Activated naive CD4-positive, alpha-beta T cell treated with anti-CD3 and anti-CD28 coated beads for 36 hours (primary cell): ENCODE measurements at places on chromosomes 5 and 9. TPM values are rescaled to one million over a fixed set of nuclear protein-coding genes. Genes with fewer than 3 reads are reported as not detected.
A peak's percentile ranks its signal among the peaks of the same experiment; 100 is the strongest.

Gene KLF4
- 3.4 TPM for total RNA-seq

Gene UTP15
- total RNA-seq: 25.3 TPM

Gene HMCN2
- not detected for total RNA-seq

Gene PDZD2
- total RNA-seq: 0.25 TPM

Gene C9orf153
- 0.40 TPM for total RNA-seq

Gene C9orf50
- total RNA-seq: not detected

Gene C1QTNF3
- total RNA-seq: 1.1 TPM

Gene PCBD2
- total RNA-seq: 9.6 TPM

Gene CCDC127
- total RNA-seq: 4.0 TPM

Gene BTNL3
- total RNA-seq: not detected

Gene OR1Q1
- not detected for total RNA-seq

Gene IL7R
- total RNA-seq: 144 TPM

Gene OTP
- total RNA-seq: not detected

GRCh38 chr5:129074903-129075302, 19.6 kb upstream of the ISOC1 start:
- DNase-seq: no peak

DNA sequence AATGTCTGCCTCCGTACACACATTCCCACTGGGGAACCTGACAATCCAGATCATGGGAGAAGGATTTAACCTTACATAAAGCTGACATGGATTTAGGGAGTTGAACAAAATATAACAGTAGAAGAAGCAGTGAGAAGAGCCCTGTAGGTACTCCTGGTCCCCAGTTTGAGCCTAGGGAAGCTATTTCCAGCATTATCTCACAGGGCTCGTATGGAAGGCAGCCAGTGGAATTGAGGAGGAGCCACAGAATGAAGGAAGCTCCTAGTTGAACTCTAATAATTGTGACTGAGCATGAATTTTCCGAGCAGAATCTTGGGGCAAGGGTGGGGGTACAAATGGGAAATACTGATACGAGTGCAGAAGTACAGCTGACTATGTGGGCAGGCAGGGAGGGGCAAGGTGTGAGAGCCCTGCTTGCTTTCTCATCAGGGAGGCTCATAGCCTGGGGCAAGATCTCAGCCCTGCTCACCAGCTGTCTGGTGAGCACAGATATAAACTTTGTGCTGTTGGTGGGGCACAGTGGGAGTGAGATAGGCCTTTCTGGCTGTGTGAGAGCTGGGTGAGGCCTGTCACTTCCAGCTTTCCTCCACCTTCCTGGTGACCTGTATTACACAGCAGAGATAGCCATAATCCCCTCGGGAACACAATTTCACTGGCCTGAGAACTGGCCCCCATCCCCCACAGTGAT, 290.7 kb upstream of the IL12B start:
- no peak for DNase-seq

DNA sequence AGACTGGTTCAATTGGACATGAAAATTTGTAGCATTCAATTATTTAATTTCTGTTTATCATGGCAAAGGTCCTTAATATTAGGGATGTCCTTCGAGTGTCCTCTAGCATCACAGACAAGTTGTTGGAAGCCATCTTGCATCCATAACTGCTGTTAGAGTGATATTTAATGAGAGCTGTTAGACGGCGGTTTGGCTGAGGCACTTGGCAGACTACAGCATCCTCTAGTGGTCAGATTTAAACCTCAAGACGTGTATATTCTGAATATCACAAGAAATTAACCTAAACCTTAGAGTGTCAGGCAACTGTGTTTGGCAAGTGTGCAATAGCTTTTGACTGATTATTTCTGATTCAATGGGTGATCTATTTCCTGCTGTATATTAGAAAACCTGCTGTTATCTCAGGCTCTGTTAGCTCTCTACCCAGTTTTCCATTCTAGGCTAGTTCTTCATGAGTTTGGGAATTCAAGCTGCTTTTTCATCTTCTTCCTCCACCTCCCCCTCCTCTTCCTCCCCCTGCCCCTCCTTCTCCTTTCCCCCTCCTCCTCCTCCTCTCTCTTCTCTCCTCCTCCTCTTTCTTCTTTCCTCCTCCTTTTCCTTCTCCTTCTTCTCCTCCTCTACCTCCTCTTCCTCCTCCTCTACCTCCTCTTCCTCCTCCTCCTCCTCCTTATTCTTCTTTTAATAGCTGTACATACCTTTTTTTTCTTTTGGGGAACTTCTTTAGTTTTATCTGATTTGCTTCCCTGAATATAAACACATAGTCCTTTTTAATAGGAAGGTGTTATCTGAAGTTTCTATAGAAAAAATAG, 8.6 kb downstream of the SPINK1 start:
- peak; percentile 40 for DNase-seq

GRCh38 chr5:109690242-109690974, 681 bp downstream of the MAN2A1 start:
- DNase-seq: peak; percentile 48

- no peak for DNase-seq
These were observed 83.5 kb upstream of the RIOK2 start for GRCh38 chr5:97266576-97266975.

DNA sequence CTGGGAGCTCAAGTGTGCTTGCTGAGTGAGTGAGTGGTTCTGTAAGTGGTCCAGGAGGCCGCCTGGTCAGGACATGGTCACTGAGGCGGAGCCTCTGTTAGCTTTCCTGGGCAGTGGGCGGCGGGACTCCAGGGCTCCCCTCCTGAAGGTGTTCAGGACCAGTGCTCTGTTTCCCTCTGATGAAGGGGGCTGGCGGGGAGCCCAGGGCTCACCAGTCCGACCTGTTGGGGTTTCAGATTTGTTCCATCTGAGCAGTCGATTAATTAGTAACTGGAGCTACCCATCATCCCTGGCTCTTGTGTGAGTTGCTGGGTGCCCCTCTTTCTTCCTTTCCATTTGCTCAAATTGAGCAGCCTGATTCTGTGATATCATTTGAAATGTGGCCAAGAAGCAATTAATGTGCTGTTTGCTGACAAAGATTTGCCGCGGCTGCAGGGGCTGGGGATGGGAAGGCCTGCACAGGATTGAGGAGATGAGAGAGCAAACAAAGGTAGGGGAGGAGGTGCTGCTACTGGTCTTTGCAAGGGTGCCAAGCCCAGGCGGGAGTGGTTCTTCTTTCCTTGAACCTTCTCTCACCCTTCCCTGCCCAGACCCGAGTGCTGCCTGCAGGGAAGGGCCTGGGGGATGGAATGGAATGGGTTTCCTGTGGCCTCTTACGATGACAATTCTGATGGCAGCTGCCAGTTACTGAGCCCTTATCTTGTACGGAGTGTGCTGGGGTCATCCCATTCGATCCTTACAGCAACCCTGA, 92.8 kb upstream of the PITX1 start:
- DNase-seq: no peak

- DNase-seq: no peak
These were observed 158.5 kb downstream of the KIAA0825 start for GRCh38 chr5:94459915-94460314.

GRCh38 chr9:20621471-20622329, 599 bp downstream of the MLLT3 start:
- DNase-seq: peak; percentile 70

- no peak for DNase-seq
These were observed 3.0 kb downstream of the SPATA31E1 start for GRCh38 chr9:87885484-87886189.

GRCh38 chr5:5363045-5363444, 59.4 kb upstream of the ICE1 start:
- no peak for DNase-seq

GRCh38 chr9:38652044-38652443, 31.6 kb upstream of the ANKRD18A start:
- DNase-seq: no peak

DNA sequence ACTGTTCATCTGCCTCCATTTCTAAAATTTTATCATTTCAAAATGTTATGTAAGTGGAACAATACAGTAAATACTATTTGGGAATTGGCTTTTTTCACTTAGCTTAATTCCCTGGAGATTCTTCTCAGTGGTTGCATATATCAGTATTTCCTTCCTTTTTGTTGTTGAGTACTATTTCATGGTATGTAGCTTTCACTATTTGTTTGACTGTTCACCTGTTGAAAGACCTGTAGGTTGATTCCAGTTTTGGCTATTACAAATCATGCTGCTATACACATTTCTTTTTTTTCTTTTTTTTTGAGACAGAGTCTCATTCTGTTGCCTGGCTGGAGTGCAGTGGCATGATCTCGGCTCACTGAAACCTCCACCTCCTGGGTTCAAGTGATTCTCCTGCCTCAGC, 33.0 kb upstream of the PWWP2A start:
- DNase-seq: no peak

- DNase-seq: peak; percentile 55
These were observed 93.6 kb upstream of the TLE4 start for GRCh38 chr9:79477955-79478771.

GRCh38 chr9:128056887-128057723, 10.0 kb downstream of the NAIF1 start:
- DNase-seq: no peak

GRCh38 chr5:14082523-14082922, 60.6 kb upstream of the TRIO start:
- DNase-seq: no peak

GRCh38 chr9:118701985-118702384, 667.2 kb downstream of the BRINP1 start:
- no peak for DNase-seq

DNA sequence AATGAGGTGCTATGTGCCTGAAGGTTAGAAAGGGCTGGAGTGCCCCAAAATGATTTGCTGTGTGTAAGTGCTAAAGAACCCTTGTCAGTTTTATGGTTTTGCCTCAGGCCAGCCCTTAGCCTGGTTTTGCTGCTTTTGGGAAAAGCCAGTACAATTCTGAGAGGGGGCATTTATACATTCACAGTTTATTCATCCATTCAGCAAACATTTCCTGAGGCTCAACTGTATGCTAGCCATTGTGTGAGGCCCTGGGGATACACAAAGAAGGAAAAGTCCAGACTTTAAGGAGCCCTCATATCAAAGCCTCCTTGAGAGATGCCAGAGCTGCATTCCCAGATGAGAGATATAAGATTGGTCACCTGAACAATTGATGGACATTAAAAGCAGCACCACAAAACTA, 115.2 kb upstream of the PLCXD3 start:
- DNase-seq: no peak

GRCh38 chr9:131346559-131346958, 47.3 kb upstream of the PRRC2B start:
- no peak for DNase-seq

DNA sequence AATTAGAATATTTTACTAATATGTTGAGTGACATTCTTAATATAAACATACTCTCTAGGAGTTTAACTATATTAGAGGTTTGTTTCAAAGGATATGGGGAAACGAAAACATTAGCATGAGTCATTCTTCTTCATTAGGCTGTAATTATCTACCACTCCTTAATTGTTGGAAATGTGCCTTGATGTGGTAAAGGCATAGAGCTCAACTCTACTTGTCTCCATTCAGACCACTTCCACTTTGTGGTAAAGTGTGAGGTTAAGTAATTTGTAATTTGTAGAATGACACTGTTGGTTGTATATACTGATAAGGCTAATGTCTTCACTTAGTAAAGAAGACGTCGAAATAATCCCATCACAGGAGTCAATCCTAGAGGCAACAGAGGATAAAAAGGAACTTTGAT, 58.1 kb downstream of the HAPLN1 start:
- no peak for DNase-seq

DNA sequence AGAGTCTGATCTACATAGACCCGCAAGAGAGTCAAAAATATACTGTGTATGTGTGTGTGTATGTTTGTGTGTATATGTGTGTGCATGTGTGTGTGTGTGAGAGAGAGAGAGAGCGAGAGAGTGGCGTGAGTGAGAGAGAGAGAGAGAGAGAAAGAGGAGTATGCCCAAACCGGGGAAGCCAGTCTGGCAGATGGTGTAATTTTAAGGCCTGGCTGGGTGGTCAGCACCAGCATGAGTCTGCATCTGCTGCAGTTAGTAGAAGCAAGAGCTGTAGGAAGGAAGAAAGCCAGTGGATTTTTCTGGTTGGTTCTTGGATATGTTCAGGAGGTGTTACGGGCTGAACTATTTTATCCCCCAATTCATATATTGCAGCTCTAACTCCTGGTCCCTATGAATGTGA, 75.2 kb downstream of the ACTBL2 start:
- no peak for DNase-seq

- DNase-seq: no peak
These were observed 359.2 kb downstream of the PRR16 start for GRCh38 chr5:120823328-120823727.

DNA sequence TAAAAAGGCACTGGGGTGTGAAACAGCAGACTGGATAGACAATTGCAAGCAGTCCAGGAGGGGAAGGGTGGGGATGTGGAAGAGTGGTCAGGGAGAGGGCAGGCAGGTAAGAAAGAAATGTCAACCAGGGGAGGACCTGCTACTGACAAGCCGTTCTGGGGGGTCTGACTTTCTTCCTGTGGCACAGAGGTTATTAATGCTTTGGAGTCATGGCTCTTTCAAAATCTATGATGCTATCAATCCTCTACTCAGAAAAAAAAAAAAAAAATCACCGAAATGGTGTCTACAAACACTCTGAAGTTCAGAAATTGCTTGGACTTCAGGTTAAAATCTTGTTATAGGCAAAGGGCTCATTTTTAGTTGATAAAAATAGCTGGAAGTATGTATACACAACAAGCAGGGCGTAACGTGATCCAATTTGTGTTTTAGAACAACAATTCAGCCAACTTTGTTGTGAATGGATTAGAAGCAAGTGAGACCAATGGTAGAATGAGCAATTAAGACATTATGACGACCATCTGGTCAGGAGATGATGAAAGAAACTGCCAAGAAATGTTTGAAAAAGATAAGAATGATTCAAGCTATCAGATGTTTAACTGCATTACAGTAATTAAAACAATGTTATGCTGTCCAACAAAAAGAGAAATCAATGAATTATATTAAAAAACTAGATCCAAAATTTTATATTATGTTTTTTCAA, 255.2 kb downstream of the DEPDC1B start:
- DNase-seq: no peak

DNA sequence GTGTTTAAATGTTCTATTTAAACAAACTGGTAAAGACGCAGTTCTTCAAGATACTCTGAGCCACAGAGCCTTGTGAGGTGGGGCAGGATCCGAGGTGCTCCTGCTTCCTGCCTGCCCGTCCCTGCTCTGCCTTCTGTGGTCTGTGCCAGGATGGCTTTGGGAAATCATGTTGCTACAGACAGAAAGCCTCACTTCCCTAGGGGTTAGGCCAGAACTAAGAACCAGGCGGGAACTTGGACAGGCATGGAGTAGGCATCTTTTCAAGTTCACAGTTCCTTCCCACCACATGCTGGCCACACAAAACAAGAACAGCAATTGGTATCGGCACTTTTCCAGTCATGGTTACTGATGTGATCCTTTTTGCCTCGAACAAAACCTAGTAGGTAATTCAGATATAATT, 67.7 kb upstream of the SPOCK1 start:
- no peak for DNase-seq

DNA sequence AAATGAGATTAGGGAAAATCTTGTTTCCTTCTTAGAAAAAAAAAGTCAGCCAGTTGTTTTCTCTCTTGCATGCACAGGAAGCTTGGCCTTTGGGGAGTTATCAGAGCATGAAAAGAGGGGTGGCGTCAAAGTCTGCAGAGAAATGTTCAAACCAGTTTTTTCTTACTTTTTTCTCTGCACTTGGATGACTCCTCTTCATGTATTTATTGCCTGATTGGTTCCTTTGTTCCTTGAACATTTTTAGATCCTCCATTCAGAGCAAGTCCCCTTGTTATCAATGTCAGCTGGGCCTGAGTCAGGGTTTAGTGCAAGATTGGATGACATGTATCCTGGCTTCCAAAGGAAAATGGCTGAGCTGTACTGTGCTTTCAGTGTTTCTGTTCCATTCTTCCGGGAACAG, 392.6 kb upstream of the BRINP1 start:
- DNase-seq: no peak
